ENCODE measurements at places on chromosomes 1 and 21.

GRCh38 chr1:28642056-28642846 lies 616 bp downstream of the TAF12 start:
- H3K27ac ChIP-seq = peak overlapping the region; percentile 84
- peaks cover 6% of the 10 kb centered on the region for H3K36me3 ChIP-seq
- no peak for DNase-seq
- no peaks in the 10 kb centered on the region for H3K27me3 ChIP-seq
- H3K4me1 ChIP-seq = peaks cover 3% of the 10 kb centered on the region

DNA sequence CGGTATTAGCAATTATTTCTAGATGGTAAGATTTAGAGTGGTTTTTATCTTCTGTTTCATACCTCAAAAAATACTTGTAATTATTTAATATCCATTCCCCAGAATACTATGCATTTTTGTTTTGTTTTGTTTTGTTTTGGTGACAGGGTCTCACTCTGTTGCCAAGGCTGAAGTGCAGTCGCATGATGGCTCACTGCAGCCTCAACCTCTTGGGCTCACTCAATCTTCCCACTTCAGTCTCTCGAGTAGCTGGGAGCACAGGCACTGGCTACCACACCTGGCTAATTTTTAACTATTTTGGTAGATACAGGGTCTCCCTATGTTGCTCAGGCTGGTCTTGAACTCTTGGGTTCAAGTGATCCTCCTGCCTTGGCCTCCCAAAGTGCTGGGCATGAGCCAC lies 252.7 kb downstream of the AKT3 start:
- no peak overlapping the region for H3K4me3 ChIP-seq
- DNase-seq = no peak
- no peaks in the 10 kb centered on the region for H3K27me3 ChIP-seq
- peaks cover 20% of the 10 kb centered on the region for H3K4me1 ChIP-seq

- DNase-seq = no peak
- H3K27me3 ChIP-seq = no peaks in the 10 kb centered on the region
- no peaks in the 10 kb centered on the region for H3K36me3 ChIP-seq
- H3K4me3 ChIP-seq = no peak overlapping the region
These were observed 1290.5 kb upstream of the B3GALT2 start for GRCh38 chr1:194476872-194477271.

DNA sequence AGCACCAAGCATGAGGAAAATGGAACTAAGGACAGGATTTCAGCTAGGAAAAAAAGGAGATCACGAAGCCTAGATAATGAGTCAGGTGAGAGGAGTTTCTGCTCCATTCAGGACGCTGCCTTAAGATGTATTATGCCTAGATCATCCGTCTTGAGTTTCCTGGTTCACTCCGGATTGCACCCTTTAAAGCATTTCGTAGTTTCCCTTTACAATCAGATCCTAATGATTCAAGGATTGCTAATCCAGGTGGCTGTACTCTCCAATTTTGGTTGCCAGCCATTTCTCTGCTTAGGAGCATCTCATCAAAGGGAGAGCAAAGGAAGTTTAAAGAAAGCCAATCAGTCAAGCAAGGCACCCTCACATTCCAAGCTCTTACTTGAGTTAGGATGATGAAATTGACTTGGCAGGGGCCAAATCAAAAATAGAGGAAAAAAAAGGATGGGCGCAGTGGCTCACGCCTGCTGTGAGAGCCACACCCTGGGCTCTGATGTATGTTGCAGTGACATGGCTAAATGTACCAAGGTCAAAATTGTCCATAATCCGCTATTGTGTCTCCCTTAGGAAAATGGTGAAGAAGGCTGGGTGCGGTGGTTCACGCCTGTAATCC lies 156.9 kb upstream of the SOD1 start:
- no peak overlapping the region for H3K4me3 ChIP-seq
- peaks cover 3% of the 10 kb centered on the region for H3K4me1 ChIP-seq
- H3K27me3 ChIP-seq = no peaks in the 10 kb centered on the region
- no peak for DNase-seq
- no peaks in the 10 kb centered on the region for H3K36me3 ChIP-seq

DNA sequence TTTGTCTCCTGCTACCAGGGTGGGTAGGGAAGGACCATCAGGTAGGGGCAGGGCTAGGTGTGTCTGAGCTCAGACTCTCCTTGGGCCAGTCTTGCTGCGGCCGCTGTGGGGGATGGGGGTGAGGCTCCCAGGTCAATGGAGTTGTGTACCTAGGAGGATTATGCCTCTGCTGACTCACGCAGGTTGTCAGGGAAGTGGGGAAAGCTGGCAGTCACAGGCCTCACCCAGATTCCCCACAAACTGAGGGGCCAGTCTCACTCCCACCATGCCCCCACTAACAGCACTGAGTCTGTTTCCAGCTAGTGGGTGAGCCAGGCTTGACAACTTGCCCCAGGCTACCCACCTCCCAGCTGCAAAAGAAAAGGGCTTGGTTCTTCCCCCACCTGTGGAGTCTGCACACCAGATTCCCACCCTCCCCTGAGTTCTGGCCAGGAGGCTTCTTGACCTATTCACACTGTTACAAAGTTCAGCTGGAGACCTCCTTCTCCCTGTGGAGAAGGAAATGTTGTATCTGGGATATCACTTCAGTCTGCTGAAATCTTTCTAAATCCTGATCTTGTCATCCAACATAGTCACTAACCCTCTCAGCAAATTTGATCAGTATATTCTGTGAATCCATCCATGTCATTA lies 69.2 kb upstream of the GJA8 start:
- no peak overlapping the region for H3K4me3 ChIP-seq
- H3K4me1 ChIP-seq = peaks cover 11% of the 10 kb centered on the region
- DNase-seq = peak; percentile 62
- no peaks in the 10 kb centered on the region for H3K27me3 ChIP-seq

DNA sequence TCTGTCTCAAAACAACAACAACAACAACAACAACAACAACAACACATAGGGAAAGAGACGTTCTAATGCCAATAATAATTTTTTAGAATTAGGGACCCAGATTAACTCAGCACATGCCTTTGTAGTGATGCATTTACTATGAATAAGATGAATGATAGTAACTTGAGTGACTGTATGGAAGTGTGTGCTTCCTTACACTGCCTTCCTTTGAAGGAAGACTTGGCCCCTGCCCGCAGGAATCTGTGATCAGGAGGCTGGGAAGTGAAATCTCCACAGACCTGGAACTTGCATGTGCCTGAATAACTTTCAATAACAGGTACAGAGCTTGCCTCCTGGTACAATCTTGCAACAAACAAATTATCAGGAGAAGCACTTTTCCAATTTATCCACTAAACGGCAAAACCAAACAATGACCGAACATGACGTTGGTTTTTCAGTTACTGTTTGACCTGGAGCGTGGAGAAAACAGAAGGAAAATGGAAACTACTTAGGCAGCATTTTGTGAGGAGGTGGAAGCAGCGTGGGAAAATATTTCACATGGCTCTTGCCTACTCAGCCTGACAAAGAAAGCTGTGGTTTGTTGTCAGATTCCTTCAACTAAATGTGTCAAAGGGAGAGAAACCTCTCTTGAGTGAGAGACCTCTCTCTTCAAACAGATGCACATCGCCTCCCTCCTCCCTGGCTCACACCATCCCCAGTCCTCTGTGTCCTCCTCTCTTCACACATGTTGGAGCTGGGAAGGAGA lies 10.1 kb upstream of the ABCA4 start:
- no peaks in the 10 kb centered on the region for H3K4me1 ChIP-seq
- no peak overlapping the region for H3K4me3 ChIP-seq
- no peak overlapping the region for H3K27ac ChIP-seq
- no peaks in the 10 kb centered on the region for H3K36me3 ChIP-seq

GRCh38 chr21:25536752-25537151 lies 70.5 kb downstream of the MRPL39 start:
- no peaks in the 10 kb centered on the region for H3K4me1 ChIP-seq
- H3K36me3 ChIP-seq = no peaks in the 10 kb centered on the region
- no peak overlapping the region for H3K27ac ChIP-seq
- H3K4me3 ChIP-seq = no peak overlapping the region
- DNase-seq = no peak

- DNase-seq = no peak
- peaks cover 10% of the 10 kb centered on the region for H3K4me1 ChIP-seq
- H3K4me3 ChIP-seq = no peak overlapping the region
- no peak overlapping the region for H3K27ac ChIP-seq
These were observed 1.6 kb downstream of the KRTAP10-2 start for GRCh38 chr21:44549525-44550211.

DNA sequence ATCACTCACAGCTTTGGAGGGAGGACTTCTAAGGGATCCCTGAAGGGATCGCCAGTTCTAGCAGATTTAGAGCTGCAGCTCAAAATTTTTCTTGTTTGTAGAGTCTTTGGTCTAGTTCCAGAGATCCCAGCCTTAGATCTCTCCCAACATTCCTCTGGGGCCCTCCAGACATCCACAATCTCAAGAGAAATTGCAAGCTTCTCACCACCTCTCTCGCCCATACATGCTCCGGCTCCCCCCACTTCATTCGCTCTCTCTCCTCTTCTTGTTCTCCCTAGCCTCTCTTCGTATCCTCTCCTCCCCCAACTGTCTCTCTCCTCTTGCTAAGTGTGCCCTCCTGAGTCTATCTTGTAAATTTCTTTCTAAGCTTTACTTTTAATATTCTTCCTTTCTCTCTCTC lies 15.1 kb upstream of the TUT4 start:
- DNase-seq = no peak
- H3K27ac ChIP-seq = no peak overlapping the region
- H3K4me1 ChIP-seq = no peaks in the 10 kb centered on the region
- no peak overlapping the region for H3K4me3 ChIP-seq

GRCh38 chr1:912740-913301 lies 10.9 kb upstream of the SAMD11 start:
- H3K27ac ChIP-seq = no peak overlapping the region
- H3K27me3 ChIP-seq = peaks cover 41% of the 10 kb centered on the region
- no peaks in the 10 kb centered on the region for H3K4me1 ChIP-seq
- DNase-seq = peak; percentile 55
- H3K36me3 ChIP-seq = no peaks in the 10 kb centered on the region

DNA sequence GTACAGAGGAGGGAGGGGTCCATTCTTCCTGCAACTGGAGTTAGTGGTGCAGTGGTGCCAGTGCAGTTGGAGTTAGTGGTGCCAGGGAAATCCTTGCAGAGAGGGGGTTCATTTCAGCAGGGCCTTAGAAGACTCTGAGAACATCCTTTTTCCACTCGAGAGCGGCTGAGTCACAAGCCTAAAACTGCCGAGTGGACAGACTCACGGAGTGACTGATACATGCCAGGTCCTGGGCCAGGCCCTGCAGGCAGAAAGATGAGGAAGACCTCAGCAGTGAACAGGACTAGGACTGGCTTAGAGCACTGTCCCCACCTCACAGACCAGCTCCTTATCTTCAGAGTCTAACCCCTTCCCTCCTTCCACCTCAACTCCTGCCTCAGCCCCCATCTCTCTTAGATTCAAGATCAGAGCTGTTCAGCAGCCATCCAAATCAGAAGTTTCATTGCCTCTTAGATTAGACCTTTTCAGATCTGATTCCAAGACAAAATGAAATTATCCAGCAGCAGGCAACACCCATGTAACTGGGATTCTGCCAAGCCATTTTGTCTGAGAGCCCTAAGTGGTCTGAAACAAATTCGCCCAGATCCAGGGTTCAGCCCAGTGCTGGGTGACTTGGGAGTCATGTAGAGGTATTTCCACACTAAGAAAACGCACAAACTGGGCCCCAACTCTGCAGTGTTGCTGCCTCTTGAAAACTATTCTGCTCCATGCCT lies 12.7 kb upstream of the IKBKE start:
- DNase-seq = no peak
- H3K4me3 ChIP-seq = no peak overlapping the region
- peak overlapping the region; percentile 14 for H3K27ac ChIP-seq
- H3K4me1 ChIP-seq = peaks cover 10% of the 10 kb centered on the region
- H3K27me3 ChIP-seq = no peaks in the 10 kb centered on the region
